ENCODE measurements at places on chromosomes 7 and 10.
A peak's percentile ranks its signal among the peaks of the same experiment; 100 is the strongest.

GRCh38 chr10:66983475-66983818 lies 57.6 kb downstream of the LRRTM3 start:
- no peak for DNase-seq

GRCh38 chr7:80303315-80303714 lies 168.7 kb downstream of the GNAI1 start:
- DNase-seq = no peak

DNA sequence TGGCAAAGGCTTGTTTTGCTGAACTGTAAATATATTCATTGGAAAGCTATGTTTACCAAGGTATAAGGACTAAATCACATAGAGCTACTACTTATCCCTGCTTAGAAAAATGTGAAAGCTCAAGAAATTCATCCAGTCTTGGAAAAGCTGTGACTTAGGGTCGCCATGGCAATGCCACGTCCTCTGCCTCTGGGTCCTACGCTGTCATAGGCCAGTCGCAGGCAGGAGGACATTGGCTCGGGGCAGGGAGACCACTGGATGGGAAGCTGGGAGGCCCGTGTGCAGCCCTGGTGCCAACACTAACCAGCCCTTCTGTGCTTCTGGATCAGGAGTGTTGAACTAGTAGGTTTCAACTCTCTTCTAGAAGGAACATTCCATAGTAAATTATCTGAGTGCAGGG lies 67.3 kb upstream of the PDZD8 start:
- no peak for DNase-seq

GRCh38 chr10:79327090-79327457 lies 20.2 kb upstream of the PPIF start:
- DNase-seq = no peak

DNA sequence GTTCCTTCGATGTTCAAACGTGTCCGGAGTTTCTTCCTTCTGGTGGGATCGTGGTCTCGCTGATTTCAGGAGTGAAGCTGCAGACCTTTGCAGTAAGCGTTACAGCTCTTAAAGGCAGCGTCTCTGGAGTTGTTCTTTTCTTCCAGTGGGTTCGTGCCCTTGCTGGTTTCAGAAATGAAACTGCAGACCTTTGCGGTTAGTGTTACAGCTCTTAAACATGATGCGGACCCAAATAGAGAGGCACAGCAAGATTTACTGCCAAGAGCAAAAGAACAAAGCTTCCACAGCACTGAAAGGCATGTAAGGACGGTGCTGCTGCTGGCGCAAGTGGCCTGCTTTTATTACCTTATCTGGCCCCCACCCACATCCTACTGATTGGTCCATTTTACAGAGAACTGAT lies 931.4 kb downstream of the IPMK start:
- no peak for DNase-seq

DNA sequence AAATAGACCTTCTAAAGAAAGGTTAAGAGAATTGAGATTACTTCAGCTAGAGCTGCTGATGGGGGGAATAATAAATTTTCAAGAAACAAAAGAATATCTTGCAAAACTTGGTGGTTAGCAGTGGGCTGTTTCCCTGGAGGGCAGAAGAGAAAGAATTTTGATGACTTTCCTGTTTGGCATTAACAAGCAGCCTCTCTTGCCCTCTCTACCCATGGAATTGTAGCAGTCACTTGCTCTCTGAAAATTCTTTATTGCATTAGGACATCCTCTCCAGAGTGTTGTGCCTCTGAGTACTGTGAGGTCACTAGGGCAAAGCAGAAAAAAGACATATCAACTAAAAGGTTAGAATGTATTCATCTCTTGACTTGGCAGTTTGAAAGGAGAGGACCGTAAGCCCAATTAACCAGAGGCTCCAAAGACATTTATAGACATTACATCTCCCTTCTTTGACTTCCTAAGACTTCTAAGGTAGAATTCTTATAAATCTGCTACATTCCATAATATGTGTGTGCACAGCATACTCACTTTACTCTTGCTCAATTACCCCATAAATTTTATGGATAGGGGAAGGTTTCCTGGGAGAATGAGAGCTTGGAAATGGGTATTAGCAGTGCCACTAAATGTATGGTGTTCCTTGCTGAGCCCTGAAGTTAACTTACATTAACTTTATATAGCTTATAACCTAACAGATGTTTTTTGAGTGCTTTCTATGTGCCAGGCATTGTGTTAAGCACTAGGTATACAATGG lies 215.3 kb downstream of the KIF20B start:
- DNase-seq = no peak

GRCh38 chr7:85659364-85659763 lies 472.5 kb upstream of the SEMA3D start:
- no peak for DNase-seq

DNA sequence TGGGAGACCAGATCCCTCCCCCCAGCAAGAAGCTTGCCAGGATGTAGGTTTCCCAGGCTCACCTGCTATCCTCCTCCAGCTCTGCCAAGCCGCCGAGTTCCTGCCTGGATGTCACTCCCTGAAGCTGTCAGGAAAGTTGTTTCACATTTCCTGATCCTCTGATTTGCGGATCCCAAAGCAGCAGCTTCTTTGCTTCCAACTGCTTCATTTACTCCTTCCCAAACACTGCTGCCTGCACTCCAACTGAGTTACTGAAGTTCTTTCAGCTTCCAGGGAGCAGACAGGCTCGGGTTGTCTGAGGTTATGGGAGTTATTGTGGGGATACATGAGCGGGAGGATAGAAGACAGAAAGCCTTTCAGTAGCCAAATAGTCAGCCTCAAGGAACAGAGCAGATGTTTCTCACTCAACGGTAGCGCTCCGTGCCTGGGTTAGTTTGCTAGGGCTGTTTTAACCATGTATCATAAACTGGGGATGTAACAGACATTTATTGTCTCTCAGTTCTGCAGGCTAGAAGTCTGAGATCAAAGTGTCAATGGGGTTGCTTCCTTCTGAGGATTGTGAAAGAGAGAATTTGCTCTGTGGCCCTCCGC lies 516.0 kb downstream of the REEP3 start:
- DNase-seq = no peak

DNA sequence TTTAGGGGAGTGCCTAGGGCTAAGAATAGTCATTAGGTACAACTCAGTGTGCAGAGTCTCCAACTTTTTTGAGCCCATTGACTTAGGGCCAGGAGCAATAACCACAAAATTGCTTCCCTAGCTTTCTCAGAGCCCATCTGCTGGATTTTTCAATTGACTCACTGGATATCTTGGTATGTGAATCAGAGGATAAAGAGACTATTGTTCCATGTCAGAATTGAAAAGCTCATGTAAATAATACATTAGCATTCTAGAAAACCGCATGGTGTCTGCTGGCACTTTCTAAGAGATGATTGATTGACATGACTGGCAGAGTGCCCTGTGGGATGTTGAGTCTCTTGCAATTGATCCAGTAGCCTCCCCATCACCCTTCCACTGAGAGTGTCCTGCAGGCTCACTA lies 246.2 kb downstream of the CCDC7 start:
- DNase-seq = no peak

GRCh38 chr10:88820748-88821401 lies 18.3 kb downstream of the LIPM start:
- DNase-seq = no peak

- no peak for DNase-seq
Measured at GRCh38 chr7:26397796-26398426, 106.2 kb downstream of the SNX10 start.

GRCh38 chr10:123642697-123643096 lies 23.5 kb upstream of the GPR26 start:
- DNase-seq = no peak

GRCh38 chr10:101014966-101015581 lies 15.5 kb downstream of the LZTS2 start:
- DNase-seq = no peak

DNA sequence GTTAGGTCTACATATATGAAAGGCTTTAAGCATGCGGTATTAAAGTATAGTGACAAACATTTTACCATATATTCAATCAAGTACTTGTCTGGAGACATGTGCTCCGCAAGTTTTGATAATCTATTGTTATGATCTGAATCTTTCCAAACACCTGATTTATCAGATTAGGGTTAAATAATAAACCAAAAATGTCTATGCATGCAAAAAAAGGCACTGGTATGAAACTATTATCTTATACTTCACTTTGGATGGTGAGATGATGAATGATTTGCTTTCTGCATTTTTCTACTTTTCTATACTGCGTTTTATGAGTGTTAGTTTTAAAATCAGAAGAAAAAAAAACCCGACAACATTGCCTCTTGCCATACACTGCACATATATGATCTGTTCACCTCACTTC lies 37.8 kb upstream of the FAM133B start:
- no peak for DNase-seq

- no peak for DNase-seq
Measured at GRCh38 chr7:140684066-140684950, 11.6 kb downstream of the ADCK2 start.

GRCh38 chr10:1944487-1944886 lies 207.2 kb upstream of the ADARB2 start:
- no peak for DNase-seq

GRCh38 chr7:34361663-34362250 lies 296.3 kb upstream of the NPSR1 start:
- no peak for DNase-seq

- no peak for DNase-seq
Measured at GRCh38 chr7:83365746-83366145, 203.1 kb upstream of the PCLO start.

GRCh38 chr10:47025540-47026300 lies 114.5 kb downstream of the PTPN20 start:
- DNase-seq = no peak

DNA sequence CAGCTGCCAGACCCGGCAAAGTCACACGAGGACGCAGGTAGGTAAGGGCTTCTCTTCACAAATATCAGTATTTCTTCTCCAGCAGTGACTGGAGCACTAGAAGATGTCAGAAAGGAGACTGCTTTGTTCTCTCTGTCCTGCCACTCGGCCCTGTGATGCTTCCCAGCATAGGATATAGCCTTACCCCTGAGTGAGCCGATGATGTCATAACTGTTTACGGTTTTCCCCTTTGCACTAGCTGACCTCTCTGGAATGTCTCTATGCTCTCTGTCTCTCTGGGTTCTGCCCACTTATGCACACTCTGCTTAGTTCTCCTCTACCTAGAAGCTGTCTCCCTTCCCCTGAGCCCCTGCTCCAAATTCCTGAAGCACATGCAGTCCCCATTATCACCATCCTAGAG lies 167.5 kb upstream of the PODXL start:
- no peak for DNase-seq

DNA sequence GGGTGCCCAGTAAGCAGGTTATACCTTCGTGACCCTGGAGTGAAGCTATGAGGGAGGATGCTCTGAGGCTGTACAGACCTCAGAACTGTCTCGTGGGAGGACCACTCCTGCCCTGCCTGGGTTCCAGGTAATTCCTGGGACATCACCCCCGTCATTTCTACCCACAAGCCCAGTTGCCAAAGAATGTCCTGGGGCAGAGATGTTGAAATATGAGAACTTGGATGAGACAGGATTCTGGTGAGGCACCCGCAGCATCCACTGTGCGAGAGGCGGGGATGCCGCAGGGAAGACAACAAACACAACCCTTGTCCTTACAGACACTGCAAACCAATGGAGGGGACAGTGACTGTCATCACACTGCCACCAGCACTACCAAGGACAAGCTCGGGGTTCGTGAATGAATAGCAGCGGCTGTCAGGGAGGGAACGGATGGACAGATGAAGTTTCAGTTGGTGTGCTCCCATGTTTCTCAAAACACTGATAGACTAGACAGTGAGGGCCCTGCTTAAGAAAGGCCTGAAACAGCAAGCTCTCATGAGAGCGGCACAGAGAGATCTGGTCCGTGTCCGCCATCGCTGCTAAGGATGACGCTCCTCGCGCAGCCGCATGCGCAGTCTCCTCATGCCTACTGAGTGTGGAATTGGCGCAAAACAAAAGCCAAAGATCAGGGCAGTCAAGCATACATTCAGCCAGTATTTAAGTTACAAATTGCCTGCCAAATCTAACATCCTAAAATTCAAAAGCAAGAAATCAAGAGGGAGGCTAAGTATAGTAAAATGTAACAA lies 82.0 kb upstream of the RHEB start:
- no peak for DNase-seq

GRCh38 chr7:106992511-106992910 lies 52.0 kb upstream of the PRKAR2B start:
- no peak for DNase-seq

GRCh38 chr10:52437205-52437646 lies 123.1 kb downstream of the DKK1 start:
- DNase-seq = peak; percentile 4

GRCh38 chr10:111560027-111560426 lies 483.2 kb downstream of the ADRA2A start:
- DNase-seq = no peak

GRCh38 chr10:13270877-13271551 lies 28.9 kb downstream of the PHYH start:
- no peak for DNase-seq

DNA sequence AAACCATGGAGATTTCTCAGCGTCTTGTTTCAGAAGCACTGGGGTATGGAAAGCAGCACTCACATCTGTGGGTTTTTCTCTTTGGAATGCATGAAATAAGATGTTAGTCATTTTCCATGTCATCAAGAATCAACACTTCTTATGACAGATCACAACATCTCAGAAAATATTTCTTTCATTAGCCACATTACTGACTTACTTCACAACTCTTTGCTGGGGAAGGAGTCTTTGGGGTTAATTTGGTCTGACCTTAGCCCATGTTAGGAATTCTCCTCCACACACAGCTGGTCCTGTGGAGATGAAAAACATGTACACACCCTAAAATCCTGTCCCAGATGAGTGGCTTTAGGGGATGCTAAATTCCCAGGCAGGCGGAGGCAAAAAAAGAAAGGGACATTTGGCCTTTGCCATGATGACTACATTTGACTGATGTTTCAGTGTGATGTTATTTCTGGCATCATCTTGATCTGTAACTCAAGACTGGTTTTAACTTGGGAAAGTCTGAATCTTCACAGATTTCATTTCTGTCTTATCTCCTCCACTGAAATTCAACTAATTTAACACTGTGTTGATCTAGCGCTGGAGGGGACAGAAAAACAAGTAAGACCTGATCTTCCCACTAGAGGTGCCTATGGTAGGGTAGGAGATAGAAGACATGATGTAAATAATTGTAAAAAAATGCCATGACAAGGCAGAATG lies 363.2 kb downstream of the PRPF18 start:
- DNase-seq = no peak

- DNase-seq = no peak
Measured at GRCh38 chr10:78856421-78856820, 212.3 kb upstream of the ZMIZ1 start.

GRCh38 chr7:123641901-123642300 lies 13.8 kb upstream of the LMOD2 start:
- no peak for DNase-seq

GRCh38 chr7:158765020-158765419 lies 60.4 kb upstream of the NCAPG2 start:
- DNase-seq = no peak

DNA sequence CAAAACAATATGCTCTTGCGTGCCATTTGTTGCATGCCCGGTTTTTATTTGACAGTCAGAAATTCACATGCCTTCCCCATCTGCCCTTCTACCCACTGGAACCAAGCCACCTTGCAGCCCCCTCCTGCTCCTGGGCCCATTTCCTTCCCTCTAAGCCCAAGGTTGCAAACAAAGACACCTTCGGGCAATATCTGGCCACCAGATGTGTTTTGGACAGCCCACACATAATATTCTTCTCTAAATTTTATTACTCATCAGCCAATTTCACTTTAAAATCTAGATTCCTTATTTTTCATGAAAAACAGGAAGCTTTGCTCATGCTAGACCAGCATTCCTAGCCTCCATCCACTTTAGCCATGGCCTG lies 18.2 kb upstream of the C10orf105 start:
- DNase-seq = no peak

All from GM06990 (cell line).